ENCODE measurements at places on chromosomes 1 and 21.

DNA sequence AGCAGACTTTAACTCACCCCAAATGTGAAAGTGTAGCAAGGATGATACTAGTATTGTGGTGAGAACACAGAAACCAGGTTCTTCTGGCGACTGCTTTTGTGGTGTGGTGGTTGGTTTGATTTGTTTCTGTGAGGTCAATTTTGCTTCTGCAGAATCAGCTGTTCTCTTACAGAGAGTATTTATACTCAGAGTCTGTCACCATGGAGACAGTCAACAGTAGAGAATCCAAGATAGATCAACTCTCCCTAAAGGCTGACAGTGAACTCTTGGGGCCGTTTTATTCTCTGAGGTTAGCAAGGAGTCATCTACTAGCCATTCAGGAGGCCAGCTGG lies at the start of gene CFAP107:
Gene CFAP107, plus strand, starts transcription at position 209 of the 332 bp plus-strand sequence. CDS start 231 bp downstream, outside the sequence.
- no peak for DNase-seq

GRCh38 chr1:42732126-42732680 lies 7.8 kb downstream of the CLDN19 start:
- DNase-seq = no peak

GRCh38 chr1:182602935-182603645 lies 1.1 kb downstream of the RGS16 start:
- peak; percentile 48 for DNase-seq

DNA sequence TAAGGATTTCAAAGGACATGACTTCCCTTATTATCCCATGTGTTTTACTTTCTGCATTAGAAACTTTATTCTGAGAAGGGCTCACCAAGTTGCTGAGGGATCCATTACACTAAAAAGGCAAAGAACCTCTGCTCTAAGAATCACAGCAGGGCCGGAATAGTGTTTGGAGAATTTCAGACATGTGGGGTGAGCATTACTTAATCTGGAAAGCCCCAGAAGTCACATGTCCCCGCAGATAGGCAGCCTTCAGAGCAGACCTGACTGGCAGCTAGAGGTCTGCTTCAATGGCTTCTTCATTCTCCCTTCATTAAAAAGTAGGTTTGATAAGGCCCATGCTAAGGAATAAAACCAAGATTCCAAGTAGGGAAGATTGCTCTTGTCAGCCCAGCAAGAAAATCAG lies 52.6 kb upstream of the RBM15 start:
- DNase-seq = no peak

- no peak for DNase-seq
Observed at GRCh38 chr1:92980732-92981647, 19.7 kb upstream of the DIPK1A start.

GRCh38 chr1:179824265-179824664 lies 53.3 kb downstream of the TOR1AIP2 start:
- no peak for DNase-seq

DNA sequence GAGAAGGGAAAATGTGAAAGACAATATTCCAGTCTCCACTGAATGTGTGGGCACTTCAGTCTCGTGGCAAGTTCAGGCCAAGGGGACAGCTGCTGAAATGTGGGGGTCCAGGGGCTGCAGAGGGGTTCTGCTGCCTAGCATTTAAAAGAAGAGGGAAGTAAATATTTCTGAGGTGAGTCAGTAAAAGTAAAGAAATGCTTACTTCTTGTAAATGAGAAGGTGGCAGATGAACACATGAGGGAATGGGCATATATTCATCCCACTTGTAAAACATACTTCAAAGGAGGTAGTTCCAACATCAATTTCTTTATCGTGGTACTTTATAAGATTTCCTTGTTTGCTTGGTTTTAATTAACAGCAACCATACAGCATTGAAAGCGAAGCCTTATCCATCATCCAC lies 63.1 kb upstream of the HIVEP3 start:
- DNase-seq = no peak
